ENCODE measurements at places on chromosomes 3 and 15.

DNA sequence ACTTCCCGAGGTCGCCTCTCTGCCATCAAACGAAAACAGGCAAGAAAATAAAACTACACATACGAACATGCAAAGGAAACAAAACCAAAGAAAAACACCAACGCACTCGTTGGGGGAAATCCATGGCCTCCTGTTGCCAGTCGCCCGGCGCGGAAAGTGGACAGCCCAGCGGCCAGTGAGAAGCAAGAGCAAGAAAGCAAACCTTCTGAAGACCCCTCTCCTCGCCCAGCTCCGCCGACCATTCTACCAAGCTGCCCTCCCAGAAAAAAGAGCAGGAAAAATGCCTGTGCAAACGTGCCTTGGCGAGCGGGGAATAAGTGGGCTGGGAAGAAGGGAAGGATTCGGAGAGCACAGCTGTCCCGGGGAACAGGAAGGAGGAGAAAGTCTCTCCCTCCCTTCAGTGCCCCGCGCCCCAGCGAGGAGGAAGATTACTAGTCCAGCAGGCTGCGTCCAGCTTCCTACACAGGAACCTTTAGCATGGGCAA is 802 bp upstream of the NECTIN3 start:
- no peak for DNase-seq

- no peak for DNase-seq
Measured at GRCh38 chr15:76991741-76992645, 2.9 kb upstream of the PSTPIP1 start.

- no peak for DNase-seq
Measured at GRCh38 chr3:28188686-28189085, 52.7 kb upstream of the CMC1 start.

- DNase-seq: no peak
Measured at GRCh38 chr3:194103505-194103904, 32.4 kb upstream of the HES1 start.

DNA sequence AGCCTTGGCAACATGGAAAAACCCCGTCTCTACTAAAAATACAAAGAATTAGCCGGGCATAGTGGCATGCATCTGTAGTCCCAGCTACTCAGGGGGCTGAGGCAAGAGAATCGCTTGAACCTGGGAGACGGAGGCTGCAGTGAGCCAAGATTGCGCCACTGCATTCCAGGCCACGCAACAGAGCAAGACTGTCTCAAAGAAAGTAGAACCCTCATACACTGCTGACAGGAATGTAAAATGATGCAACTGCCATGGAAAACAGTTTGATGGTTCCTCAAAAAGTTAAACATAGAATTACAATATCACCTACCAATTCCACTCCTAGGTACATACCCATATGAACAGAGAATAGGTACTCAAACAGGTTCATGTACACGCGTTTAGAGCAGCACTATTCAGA is 158.9 kb downstream of the TBC1D5 start:
- DNase-seq: no peak

DNA sequence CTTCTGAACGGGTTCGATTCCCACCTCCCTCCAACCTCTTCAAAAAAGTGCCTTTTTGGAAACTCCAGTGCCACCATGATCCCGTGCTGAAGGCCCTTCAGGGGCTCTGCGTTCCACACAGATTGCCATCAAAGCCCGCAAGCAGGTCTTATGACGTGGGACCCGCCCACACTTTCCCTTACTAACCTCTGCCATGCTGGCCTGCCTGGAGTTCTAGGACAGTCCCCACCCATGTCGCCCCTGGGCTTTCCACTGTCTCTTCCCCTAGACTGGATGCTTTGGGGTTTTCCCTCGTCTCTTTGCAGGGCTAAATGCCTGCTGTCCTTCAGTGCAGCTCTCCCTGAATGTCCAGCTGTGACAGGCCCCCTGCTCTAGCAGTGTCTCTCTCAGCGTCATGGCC is 313.7 kb upstream of the ATP10A start:
- DNase-seq: no peak

DNA sequence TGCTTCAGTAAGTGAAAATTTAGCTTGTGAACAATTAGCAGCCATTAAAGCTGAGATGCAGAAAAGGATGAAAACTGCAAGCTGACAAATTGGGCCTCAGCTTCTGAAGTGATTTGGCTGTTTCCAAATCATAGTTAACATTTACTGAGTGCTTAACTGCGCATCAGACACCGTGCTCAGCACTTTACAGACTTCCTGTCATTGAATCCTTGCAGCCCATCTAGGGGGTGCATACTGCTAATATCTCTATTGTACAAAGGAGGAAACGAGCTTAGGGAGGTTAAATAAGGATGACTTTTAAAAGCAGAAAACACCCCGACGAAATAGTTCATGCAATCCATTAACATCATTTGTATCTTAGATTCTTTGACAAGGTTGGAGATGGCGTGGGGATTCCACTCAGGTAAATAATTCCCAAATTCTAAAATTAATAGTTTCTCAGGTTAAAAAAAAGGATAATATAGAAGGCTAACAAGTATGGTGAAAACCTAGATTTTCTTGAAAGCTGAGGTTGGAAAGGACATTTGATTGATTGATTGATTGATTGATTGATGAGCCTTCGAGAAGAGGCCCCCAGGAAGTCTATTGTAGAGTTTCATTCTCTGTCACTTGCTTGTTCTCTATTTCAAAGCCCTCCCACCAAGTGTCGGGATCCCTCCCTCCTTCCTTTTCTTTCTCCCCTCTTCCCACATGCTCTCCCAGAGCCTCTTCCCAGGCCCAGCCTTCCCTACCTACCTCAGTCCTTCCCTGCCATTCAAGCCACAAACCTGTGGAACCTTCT is 23.5 kb upstream of the EPHB3 start:
- no peak for DNase-seq

DNA sequence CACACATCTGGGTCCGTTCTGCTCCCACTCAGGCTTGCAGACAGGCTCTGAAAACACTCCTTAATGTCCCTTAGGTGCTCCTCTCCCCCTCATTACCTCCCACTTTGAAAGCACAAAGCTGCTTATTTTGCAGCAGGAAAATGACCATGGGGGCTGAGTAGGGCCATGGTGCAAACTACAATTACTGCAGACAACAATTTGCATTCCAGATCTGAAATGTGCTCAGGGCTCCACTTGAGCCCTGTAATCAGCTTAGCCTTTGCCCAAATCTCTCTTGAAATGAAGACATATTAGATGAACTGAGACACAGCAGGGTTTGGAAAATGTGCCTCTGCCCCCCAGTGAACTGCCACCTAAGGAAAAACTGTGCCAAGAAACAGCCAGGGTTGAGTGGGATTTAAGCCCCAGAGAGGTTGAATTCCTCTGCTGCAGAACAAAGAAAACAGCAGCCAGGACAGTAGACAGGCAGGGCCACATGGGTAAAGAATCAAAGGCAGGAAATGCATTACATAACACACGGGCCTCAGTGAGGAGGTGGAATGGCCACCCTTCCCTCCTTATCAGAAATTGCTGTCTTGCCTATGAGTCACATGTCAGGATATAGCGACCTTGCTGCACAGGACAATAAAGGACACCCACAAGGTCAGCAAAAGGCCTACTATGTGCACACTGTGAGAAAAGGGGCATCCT is 126.8 kb upstream of the ARHGEF3 start:
- no peak for DNase-seq

GRCh38 chr3:81601707-81602305 is 159.6 kb downstream of the GBE1 start:
- DNase-seq: no peak

- DNase-seq: no peak
Measured at GRCh38 chr3:168250415-168250861, 154.7 kb upstream of the GOLIM4 start.

All from activated T-helper 1 cell treated with anti-CD3 and anti-CD28 coated beads, Interleukin-2, amount 50 U/mL, for 16 hours (primary cell).